Left kidney (tissue), 8 donors: ENCODE measurements at places on chromosomes 1 and 21. TPM values are rescaled to one million over a fixed set of nuclear protein-coding genes. Genes with fewer than 3 reads are reported as not detected.

- no peak for DNase-seq
Measured at GRCh38 chr1:209529233-209529632, 54.3 kb upstream of the CAMK1G start.

DNA sequence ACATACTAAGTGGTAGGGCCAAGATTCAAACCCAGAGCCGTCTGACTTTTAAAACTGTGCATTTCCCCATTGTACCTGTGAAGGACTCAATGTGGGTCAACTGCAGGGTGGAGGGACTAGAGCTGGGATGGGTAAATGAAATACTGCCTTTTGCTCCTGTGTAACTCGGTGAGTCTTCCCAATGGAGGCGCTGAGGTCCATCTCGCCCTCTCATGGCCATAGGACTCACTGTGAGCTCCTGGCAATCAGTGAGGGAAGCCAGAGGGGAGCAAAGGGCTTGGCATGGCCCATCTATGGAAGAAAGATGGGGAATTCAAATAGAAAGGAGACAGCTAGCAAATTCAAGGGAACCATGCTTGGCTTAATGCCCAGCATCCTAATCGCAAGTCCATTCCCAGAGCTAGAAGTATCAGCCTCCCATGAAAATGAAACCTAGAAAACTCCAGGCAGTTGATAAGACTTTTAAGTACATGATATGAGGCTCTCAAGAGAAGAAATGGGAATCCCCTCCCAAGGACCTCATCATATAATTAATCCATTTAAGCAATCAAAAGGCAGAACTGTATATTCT, 25.4 kb upstream of the CGN start:
- no peak for DNase-seq

MTF1 gene
- 9.5 TPM for polyA plus RNA-seq

DNA sequence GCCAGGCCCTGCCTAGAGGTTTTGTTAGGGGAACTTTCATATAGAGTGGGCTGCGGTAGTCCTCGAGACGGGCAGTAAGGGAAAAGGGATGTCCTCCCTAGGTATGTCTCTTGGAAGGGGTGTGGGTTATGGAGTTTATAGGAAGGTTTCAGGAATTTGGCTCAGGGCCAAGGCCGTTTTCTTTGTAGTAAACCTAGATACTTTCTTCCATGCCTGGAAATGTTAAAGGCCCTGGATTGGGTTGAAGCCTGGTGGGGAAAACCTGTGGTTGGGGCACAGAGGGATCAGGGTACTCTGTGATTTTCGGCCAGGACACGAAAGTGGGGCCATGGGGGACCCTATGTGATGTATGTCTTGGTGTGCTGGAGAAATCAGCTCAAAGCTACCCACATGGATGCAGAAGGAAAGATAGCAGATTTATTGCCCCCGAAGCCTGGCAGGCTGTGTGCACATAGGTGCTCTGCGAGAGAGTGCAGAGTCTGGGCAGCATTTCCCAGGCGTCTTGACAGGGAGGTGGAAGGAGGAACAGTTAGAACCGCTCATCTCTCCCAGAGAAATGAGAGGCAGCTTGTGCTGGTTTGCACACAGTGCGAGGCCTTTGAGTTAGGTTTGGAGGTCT, 1.7 kb downstream of the SNAP47 start:
- no peak for DNase-seq

GRCh38 chr1:35461966-35462651, 95.1 kb downstream of the KIAA0319L start:
- no peak for DNase-seq

GRCh38 chr21:46422636-46423241, 36.0 kb upstream of the DIP2A start:
- no peak for DNase-seq

GRCh38 chr1:212402666-212403321, 11.9 kb downstream of the PACC1 start:
- no peak for DNase-seq

- DNase-seq = no peak
Measured at GRCh38 chr1:111214074-111214801, 13.3 kb upstream of the CHI3L2 start.

DNA sequence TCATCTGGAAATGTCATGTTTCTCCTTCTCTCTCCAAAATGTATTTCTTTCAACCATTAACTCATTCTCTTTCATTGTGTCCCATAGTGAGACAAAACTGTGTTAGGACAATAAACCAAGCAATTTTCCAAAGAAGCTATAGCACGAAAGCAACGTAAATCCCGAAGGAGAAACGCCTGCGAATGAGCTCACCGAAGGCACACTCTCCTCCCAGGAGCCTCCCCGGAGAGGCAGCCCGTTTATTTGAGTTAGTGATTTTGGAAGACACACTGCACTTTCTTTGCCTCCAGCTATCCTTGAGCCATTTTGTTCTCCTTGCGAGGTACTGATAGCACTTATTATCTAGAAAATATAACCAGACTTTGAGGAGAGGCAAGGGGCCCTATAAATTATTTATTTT, 41.2 kb downstream of the RSPH1 start:
- DNase-seq = no peak

- no peak for DNase-seq
Measured at GRCh38 chr21:33642896-33643657, 776 bp downstream of the ITSN1 start.
